Adrenal gland (tissue), 19 donors: ENCODE measurements at places on chromosomes 3 and 15. TPM values are rescaled to one million over a fixed set of nuclear protein-coding genes. Genes with fewer than 3 reads are reported as not detected.

DNA sequence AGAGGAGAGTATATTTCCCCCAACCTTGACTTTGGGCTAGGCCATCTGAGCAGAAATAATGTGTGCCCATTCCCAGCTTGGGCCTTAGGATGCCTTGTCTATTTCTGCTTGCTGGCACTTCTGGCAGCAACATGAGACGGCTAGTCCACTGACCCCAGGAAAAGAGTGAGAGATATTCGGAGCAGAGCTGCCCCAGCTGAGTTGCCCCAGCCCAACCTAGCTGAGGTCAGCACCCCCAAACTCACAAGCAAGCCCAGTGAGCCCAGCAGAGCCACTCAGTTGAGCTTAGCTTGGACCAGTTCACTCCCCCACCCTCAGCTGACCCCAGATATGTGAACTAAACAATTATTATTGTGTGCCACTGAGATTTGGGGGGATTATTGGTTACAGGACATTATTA lies 20.2 kb downstream of the ITGA11 start:
- no peak for DNase-seq

DNA sequence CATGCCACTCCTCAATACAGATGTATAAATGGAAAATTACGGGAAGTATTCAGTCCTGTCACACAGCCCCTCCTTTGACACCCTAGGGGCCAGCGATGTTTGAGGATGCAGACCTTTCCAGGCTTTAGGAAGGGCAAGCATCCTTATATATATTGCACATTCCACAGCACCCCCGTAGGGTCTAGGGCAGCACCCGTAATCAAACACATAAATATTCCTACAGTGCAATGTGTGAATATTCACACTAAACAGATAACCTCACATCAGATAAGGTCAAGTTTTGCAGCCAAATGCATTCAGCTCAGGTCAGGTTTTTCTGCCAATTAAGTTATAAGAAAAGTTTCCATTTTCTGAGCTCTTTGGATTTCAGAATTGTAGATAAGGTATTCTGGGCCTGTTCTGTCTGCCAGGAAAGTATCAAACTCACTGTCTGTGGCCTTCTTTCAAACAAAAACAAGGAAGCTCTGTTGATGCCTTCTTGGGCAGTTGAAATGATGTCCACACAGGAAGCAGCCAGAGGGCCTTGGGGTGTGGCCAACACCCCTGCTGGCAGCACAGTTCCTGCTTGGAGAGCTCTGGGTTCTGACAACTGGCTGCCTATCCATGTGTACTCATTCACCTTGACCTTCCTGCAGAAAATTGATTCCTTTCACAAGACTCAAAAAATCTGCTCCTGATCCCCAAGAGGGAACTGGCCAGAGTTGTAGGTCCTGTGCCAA lies 427.0 kb downstream of the NTRK3 start:
- peak; percentile 34 for DNase-seq

GRCh38 chr3:165854696-165855095 lies 17.5 kb upstream of the BCHE start:
- DNase-seq, result no peak

DNA sequence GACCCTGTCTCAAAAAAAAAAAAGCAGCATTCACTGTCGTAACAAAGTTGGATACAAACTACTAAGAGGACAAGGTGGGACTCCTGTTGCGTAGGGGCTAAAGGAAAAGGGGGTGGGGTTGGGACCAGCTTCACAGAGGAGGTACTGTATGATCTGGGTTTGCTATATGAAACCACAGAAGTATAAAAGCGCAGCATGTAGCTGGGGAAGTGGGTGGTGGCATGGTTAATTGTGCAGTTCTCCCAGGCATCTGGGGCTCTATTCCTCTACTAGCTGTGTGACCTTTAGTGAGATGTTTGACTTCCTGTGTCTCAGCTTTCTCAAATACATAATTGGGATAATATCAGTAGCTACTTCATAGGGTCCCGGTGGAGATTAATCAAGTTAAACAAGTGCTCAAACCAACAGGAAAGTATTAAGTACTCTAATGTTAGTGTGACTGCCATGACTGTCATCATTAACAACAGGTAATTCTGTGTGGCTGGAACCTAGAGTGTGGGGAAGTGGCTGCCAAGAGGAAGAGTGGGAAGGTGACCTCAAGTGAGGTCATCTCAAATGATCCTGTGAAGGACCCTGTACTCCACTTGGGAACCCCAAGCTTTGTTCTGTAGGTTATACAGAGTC lies 11.5 kb downstream of the PARP16 start:
- no peak for DNase-seq

DNA sequence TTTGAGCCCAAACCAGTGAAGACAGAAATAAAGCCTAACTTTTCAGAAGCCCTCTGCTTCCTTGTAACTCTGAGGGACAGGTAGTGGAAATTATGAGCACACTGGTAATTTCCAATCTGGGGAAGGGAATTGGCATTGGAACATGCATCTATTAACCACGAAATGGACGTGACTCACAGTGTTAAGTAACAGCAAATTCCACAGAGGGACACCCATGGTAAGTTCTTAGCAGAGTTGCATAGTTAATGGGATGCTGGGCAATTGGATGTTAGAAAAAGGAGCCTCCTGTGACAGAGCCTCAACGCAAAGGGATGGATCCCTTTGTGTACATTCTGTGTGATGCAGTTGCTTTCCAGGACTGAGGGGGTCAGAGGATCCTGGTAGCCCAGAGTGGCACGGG lies 168.6 kb downstream of the SEMA6D start:
- DNase-seq, result no peak

GRCh38 chr3:150410311-150411105 lies 2.4 kb downstream of the TSC22D2 start:
- DNase-seq, result peak; percentile 67

DNA sequence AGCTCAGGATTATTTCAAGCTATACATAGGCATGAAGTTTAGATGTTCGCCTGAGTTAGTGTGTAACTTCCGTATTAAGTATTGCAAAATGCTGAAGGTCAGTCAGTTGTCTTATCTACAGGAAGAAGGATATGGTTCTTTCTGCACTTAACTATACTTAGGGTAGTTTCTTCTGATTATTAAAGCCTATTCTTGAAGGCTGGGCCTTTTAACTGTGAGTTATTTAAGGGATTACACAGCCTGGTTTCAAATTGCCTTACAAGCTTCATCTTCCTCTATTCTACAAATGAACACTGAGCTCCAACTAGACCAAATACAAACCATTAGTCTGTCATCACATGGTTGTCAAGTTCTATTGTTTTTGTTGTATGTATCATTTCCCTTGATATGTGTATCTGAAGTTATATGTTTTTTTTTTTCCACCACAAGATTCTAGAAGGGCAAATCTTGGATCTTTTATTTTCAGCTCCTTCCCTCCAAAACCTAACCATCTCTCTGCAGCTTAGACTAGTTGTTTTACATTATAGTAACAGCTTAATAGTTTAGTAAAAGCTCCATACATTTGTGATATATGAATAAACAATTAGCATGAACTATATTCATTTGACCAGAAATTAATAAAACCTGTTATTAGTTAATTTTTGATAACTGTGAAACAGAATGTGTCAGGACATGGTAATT lies 272.9 kb upstream of the KCNMB2 start:
- DNase-seq, result no peak

GRCh38 chr3:37372669-37373068 lies 198.3 kb upstream of the LRRFIP2 start:
- DNase-seq, result no peak

- DNase-seq, result no peak
Observed at GRCh38 chr3:114741066-114741465, 406.0 kb downstream of the ZBTB20 start.

- DNase-seq, result peak; percentile 96
Observed at GRCh38 chr3:49007771-49008528, 759 bp downstream of the WDR6 start.

- DNase-seq, result no peak
Observed at GRCh38 chr3:193870376-193871219, 265.4 kb upstream of the HES1 start.

DNA sequence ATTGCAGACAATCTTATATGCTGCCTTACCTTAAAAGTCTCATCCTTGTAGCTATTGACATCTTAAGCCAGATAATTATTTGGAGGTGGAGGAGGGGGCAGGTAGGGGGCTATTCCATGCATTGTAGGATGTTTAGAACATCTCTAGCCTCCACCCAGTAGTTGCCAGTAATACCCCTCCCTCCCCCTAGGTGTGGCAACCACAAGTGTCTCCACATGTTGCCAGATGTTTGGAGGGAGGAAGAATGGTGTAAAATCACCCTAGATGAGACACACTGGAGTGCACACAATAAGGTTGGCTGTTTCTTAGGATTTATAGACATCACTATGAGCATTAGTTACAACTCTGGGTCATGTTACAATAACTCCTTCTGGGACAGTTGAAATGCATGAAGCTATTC lies 27.4 kb downstream of the GORASP1 start:
- no peak for DNase-seq

GRCh38 chr15:31934821-31935220 lies 95.5 kb upstream of the CHRNA7 start:
- DNase-seq, result no peak

GRCh38 chr3:138019281-138020069 lies 9.5 kb downstream of the CLDN18 start:
- DNase-seq, result no peak

GRCh38 chr3:4006288-4006687 lies 207.1 kb downstream of the LRRN1 start:
- no peak for DNase-seq

FAM3D gene
- polyA plus RNA-seq, result 0.40 TPM

KNG1 gene
- not detected for polyA plus RNA-seq

OSTN gene
- polyA plus RNA-seq, result not detected

GPR27 gene
- 1.6 TPM for polyA plus RNA-seq

CNTN6 gene
- 8.4 TPM for polyA plus RNA-seq

GPR87 gene
- not detected for polyA plus RNA-seq

GOLGA6L10 gene
- 3.8 TPM for polyA plus RNA-seq

IQCF5 gene
- not detected for polyA plus RNA-seq

MAP6D1 gene
- polyA plus RNA-seq, result not detected

RNF123 gene
- polyA plus RNA-seq, result 35.1 TPM
